ENCODE measurements at places on chromosomes 1 and 21.
A peak's percentile ranks its signal among the peaks of the same experiment; 100 is the strongest.

GRCh38 chr1:205256951-205257625 is 29.3 kb downstream of the TMCC2 start:
- DNase-seq = no peak

DNA sequence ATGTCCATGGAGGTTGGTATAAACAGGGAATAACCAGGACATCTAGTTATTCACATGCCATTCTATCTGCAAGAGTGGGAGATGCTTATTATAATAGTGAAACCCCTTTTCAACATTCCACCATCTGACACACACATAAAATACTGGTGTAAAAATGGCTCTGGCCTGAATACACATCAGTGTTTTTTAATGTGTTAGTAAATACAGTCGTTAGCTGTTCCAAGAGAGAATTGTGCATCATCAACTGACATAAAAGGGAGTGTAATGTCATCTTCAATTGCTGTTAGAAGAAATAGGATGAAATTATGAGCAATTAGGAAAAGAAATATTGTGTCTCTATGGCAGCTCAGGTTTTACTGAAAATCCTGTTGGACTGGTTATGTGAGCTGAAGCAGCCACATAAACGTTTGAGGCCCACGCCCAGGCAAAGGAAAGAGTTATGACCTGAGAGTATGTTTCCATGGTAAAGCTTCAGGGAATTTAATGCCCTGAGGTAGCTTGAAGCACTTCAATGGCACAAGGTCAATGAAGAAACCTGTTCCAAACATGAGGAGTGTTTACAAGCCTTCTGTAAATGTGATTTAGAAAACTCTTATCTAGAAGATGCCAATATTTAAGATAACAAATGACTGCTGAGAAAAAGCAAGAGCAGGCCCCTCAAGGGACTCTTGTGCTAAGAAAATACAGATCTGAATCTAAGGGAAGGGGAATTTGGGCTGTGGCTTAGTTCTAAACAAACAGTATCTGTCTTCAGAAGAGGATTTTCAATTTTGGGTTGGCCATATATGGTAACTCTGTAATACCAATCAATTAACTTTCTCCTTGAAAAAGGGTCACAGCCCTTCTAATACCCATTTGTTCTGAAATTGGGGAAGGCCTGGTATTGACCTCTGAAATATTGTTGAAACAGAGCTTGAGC is 384.3 kb downstream of the SEC16B start:
- no peak for DNase-seq

DNA sequence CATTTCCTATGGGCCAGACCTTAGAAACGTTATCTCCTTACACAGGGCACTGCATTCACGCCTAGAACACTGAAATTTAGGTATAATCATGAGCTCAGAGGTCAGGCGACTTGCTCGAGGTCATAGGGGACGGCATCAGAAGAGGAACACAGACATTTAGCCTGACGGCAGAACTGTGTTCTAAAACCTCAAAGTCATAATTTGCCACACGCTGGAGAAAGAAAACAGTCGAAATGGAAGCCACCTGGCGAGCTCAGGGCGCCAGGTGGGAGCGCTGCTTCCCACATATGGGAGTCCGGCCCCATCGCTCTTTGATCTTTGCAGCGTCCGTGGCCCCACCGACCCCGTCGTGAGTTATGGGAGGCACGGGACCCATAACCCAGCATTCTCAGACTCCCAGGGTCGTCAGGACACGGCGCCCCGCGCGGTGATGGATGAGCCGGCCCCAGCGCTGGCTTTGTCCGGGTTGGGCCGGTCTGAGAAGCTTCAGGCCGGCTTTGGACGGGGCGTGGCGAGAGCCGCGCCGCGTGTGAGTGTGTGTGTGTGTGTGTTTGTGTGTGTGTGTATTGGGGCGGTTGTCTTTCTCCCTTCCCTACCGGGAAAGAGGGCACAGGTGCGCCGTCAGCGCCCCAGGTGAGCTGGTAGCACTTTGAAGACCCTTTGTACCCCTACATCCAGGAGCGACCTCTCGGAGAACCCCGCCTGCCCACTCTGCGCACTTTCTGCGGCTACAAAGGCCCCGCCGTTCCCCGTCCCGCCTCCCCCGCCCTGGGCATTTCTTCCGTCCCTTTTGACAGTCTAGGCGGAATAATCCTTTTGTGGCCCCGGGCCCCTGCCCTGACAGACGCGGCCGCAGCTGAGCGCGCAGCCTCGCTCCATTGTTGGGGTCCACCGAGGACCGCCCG is 861 bp upstream of the DRAXIN start:
- no peak for DNase-seq

GRCh38 chr1:233211595-233211994 is 83.9 kb downstream of the PCNX2 start:
- no peak for DNase-seq

DNA sequence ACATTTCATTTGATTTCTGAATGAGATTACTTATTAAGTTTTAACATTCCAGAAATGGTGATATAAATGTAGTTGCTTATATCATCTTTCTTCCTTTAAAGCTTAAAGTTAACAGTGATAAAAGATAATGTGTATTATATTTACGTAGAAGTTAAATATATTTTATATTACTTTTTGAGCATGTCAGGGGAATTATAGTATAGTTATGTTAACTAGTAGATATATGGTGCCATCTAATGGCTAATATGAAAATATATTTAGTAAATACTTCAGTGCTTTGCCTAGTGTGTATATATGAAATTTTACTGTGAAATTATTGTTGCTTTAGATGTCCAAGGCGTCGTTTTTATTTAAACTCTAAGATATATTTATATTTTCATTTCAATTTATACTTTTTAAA is 51.5 kb downstream of the SYT14 start:
- DNase-seq = no peak

GRCh38 chr1:108829498-108829916 is 27.4 kb downstream of the AKNAD1 start:
- DNase-seq = no peak

DNA sequence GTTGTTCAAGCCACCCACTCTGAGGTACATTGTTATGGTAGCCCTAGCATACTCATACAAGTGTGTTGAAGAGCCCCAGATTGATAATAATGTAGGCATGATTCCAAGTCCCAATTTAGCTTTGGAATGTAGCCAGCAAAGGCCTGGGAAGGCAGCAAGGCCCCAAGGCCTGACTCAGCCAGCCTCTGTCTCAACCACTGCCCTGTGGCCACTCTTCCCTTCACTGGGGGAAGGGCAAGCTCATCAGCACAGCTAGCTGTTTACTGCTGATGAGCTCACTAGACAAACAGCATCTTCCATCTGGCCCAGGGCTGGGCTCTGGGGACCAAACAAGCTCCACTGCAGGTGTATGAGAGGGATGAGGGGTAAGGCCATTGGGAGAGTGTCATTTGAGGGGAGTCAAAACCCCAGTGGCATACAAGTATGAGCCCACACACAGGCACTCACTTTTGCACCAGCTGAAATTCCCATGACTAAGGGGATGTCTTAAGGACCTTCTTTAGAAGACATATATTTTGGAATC is 2.2 kb upstream of the IRF6 start:
- DNase-seq = no peak

- no peak for DNase-seq
These were observed 31.0 kb upstream of the IL19 start for GRCh38 chr1:206739411-206740076.

- no peak for DNase-seq
These were observed 23.9 kb upstream of the KCTD3 start for GRCh38 chr1:215543191-215543606.

- DNase-seq = no peak
These were observed 72.8 kb upstream of the PAX7 start for GRCh38 chr1:18557621-18558465.

DNA sequence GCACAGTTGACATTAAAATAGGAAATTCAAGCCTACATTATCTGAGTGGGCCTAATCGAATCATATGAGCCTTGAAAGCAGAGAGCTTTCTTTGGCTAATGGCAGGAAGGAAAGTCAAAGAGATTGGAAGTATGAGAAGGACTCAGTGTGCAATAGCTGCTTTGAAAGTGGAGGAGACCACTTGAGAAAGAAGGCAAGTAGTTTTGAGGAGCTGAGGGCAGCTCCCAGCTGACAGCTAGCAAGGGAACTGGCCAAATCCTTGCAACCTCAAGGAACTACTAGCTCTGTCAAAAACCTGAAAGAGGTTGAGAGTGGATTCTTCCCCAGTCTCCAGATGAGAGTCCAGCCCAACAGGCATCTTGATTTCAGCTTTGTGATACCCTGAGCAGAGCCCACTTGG is 149.0 kb upstream of the CACYBP start:
- no peak for DNase-seq

- no peak for DNase-seq
These were observed 10.5 kb downstream of the PTPRF start for GRCh38 chr1:43541141-43541540.

GRCh38 chr1:246020211-246020954 is 486.7 kb downstream of the SMYD3 start:
- no peak for DNase-seq

DNA sequence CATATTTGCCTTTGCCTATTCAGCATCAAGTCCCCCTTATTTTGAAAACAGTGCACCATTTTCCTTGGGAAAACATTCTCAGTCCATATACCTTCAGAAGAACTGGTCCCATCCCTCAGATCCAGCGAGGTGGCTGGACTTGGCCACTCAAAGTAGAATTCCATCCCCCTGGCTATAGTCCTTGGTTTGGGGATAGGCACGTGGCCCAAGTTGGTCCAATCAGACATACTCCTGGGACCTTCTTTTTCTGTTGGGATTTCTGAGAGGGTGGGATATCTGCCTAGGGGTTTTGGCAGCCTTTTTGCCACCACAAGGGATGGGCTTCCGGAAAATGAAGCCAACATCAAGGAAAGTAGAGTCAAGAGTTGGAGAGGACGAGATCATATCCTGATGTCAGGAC is 10.7 kb upstream of the MATN1 start:
- DNase-seq = no peak

DNA sequence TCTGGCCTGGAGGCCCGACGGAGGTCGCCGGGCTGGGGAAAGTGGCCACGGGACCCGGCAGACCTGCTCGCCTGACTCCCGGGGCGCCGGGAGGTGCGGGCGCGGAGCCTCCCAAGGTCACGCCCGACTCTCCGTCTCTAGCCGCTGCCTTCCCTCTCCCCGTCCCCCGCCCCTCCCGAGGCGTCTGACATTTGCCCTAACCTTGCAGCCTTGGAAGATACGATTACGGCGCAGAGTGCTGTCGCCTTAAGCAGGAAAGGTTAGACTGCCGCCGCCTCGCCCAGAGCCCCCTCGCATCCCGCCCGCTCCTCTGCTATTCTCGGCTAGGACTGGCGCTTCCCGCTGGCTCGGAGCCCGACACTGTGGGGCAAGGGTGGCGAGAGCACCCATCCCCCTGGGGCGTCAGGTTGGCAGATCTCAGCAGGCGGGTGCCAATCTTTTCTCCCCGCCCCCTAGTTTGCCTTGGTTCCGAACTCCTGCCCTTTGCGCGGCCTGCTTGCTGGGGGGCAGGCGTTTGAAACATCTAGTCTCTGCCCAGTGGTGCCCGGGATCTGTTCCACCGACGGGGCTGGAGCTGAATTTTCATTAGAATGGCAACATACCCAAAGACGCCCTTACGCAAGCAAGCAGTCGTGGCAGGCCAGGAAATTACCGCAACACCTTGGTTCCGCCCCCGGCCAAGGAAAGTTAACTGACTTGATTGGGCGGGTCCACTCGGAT is 835 bp downstream of the PGM1 start:
- DNase-seq = peak; percentile 52

Data from stimulated activated CD8-positive, alpha-beta memory T cell treated with anti-CD3 and anti-CD28 coated beads, Interleukin-4, amount 100 ng/mL, for 1 hour (primary cell).